ENCODE measurements at places on chromosomes 3 and 15.

DNA sequence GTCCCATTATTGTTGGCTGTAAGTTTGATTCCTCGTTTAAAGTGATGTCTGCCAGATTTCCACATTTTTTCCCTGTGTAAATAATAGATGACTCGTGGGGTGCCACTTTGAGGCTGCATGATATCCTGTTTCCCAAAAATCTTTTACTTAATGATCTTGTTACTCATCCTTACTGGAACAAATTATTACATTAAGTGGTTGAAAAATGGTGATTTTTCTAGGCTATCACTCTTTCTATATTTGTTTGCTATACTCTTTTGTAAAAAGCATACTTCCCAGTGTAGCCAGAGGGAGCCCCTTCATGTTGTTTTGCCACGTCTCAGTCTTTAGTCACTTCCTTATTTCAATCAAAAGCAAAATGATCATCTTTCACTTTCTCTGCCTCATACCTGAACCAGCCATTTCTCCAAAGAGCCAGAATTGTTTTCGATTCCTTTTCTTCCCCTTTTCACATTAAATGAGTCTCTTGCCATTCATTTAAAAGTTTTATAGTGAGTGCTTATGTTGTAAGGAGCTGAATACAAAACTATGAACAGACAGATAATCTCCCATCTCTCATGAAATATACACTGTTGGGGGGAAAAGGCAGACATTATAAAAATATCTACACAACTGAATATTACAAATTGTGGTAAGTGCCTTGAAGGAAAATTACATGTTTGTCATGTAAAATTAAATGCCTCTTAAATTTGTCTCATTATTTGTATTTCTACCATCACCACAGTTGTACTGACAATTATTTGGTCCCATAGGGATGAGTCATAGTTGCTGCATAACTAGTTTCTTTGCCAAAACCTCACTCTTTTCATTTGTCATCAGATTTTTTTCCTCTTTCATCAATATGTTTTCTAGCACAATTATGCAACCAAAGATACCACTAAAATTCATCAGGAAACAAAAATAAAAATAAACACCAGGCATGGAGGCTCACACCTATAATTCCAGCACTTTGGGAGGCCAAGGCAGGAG lies 41.5 kb downstream of the ADGRG7 start:
- peak; percentile 11 for DNase-seq

DNA sequence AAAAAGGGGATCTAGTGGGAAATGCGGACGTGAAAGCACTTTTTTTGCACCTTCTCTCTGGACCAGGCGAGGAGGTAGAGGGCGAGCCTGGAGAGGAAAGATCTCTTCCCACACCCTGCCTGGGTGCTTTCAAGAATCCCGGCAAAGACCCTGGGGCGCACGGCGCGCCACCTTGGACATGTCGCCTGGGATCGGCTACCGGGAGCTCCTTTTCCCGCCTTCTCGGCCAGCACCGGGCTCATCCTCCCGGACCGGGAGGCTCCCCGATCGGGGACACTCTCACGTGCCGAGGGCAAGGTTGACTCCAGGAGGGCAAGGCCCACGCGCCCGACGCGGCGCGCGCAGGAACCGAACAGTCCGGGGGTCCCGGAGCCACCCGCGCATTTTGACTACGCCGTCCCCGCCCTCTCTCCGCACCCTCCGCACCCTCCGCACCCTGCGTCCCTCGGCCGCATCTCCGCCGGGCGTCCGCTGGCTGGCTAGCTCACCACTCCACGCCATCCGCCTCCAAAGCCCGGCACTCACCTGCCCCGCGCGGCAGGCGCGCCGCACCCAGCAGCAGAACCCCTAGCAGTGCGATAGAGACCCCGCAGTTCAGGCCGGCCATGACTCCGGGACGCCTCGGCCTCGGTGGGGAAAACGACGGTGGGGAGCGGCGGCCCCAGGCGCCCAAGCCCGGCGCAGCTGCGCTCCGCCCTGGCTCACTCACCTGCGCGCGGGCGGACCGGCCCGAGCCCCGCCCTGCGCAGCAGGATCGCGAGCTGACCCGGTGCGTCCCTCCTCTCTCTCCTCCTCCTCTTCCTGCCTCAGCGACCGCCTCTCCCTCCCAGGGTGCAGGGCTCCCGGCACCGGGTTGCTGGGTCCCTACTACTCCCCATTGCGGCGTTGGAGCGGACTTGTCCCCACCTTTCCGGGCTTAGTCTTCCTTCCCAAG lies at the start of gene CDCP1:
TSS of gene CDCP1 (minus strand) at position 698 of the 934 bp plus-strand sequence. CDS start at position 607, 91 bp downstream.
- no peak for DNase-seq

GRCh38 chr15:56040081-56041035 lies 46.9 kb upstream of the NEDD4 start:
- no peak for DNase-seq

DNA sequence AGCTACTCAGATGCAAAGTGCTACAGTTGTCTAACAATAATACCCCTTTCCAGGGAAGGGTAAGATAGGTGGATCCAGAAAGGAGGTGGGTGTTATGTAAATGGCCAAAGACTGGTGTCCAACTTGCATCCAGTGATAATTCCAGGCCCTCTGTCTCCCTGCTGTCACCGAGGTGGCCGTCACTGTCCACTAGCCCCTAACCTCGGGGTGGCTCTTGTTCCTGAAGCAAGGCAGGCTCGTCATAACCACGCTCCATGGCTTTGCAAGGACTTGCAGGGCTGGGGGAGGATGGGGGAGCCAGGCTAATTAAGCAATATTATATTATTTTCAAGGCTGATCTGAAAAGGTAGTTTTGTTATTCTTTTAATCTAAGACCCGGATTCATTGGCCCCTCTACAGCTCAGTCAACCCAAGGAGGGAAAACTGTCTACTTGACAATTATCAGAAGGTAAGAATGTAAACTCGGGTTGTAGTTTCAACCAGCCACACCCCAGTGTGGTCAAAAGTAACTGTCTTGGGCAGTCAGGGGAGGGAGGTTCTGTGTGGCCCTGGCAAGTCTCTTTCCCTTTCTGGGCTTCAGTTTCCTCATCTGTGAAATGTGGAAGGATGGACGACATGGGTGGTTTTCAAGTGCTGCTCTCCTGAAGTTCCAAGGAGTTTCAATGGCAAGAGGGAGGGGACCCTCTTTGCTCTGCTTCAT lies 220.1 kb upstream of the BHLHE40 start:
- DNase-seq = no peak

DNA sequence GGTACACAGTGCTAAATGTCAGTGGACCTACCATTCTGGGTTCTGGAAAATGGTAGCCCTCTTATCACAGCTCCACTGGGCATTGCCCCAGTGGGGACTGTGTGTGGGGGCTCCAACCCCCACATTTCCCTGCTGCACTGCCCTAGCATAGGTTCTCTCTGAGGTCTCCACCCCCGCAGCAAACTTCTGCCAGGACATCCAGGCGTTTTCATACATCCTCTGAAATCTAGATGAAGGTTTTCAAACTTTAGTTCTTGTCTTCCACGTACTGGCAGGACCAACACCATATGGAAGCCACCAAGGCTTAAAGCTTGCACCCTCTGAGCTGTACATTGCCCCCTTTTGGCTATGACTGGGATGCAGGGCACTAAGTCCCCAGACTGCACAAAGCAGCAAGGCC lies 788.2 kb upstream of the ALCAM start:
- no peak for DNase-seq

DNA sequence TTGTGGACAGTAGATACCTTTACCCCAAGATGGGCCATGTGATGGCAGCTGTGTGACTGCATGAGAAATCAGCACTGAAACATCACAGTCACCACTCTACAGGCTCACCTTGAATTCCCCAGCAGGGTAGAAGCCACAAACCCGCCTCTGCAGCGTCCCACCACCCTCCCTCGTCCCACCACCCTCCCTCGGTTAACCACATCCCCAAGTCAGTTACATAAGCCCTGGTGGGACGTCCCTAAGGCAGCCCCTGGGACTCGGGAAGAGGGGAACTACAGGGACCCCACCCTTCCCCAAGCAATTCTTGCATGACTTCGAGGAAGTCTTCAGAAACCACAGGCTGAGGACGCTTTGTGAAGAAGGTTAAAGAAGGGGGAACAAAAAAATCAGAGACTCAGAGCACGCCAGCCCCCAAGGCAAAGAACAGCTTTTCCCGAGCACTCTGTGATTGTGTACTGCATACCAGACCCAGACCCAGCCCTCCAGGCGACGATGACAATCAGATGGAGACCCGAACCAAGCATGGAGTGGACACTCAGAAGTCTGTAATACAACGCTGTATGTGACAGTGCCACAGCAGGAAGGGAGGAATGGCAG lies 60.5 kb downstream of the SH3BP5 start:
- peak; percentile 50 for DNase-seq

DNA sequence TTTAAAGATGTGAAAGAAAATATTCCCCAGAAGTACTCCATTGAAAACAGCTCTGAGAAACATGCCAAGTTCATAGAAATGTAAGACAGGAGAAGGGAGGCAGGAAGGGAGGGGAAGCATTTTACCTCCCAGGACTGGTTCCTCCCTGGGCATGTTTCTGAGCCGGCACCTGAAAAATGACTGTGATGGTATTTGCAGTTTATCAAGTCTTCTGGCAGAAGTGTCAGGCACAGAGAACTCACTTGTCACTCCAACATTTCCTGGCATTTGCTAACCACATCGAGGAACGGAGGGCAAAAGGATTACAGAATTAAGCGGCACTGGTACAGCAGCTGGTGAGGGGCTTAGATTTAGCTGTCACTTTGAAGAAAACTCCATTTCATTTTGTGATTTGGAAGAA lies 1054.0 kb downstream of the TUSC7 start:
- no peak for DNase-seq

- no peak for DNase-seq
Measured at GRCh38 chr3:101043687-101044078, 50.5 kb upstream of the ABI3BP start.

DNA sequence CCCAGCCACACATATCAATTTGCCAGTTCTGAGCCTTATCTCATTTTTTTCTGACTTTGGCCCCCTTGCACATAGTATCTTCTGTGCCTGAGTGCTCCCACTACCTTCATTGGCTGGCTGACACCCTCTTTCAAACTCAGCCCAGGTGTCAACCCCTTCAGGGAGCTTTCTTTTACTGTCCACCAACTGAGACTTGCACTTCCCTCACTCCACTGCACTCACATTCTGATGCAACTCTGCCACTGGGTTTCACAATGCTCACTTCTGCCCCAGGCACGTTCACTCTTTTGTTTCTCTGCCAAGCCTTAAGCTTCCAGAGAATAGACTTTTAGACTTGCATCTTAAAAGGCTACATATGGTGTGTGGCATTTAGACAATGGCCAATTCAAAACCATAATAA lies 101.5 kb upstream of the CBLB start:
- DNase-seq = no peak

GRCh38 chr15:48696627-48697312 lies 51.3 kb upstream of the FBN1 start:
- no peak for DNase-seq

- no peak for DNase-seq
Measured at GRCh38 chr15:40618023-40618422, 24.0 kb downstream of the KNL1 start.

DNA sequence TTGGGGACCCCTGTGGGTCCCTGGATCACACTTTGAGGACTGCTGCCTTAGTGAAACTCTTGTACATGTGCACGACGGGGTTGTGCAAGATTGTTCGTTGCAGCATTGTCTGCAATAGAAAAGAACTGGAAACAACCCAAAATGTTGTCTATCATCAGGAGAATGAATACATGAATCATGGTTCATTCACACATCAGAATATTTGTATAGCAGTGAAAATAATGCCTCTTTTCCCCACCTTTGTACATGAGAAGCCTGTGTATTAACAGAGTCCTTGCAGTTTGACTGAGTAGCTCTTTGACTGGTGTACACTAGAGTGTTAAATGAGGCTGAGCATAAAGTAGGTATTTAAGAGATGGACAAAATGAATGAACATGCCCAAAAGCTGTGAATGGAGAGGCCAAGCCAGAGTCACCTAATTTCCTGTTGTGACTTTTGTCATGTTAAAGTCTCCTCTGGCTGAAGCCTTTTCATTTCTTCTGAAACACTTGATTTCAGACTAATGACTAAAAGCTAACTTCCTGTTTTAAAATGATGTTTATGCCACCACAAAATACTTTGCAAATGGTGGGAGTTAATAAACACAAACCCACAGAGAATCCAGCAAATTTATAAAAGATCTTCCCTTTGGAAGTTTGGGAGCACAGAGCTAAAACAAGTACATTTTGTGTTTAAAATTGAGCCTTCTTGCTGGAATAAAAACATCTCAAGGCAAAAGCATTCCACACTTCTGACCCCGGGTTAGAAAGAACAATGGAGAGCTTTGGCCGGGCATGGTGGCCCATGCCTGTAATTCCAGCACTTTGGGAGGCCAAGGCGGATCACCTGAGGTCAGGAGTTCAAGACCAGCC lies 20.6 kb upstream of the USP3 start:
- DNase-seq = no peak

DNA sequence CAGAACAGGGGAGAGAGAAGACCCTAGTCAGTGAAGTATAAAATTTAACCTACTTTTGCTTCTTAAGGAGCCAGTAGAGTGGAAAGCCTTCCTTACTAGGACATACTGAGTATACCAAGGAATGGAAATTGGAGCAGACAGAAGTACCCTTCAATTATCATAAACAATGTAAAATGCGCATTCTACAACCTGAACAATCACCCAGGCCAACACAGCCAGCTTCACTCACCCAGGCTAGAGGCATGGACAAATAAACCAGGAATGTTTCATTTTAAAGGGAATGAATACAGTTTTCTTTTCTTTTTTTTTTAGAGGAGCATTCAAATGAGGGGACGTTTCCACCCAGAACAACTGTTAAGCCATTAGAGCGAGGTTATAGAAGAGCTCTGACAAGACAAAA lies 41.9 kb upstream of the PLXND1 start:
- no peak for DNase-seq

DNA sequence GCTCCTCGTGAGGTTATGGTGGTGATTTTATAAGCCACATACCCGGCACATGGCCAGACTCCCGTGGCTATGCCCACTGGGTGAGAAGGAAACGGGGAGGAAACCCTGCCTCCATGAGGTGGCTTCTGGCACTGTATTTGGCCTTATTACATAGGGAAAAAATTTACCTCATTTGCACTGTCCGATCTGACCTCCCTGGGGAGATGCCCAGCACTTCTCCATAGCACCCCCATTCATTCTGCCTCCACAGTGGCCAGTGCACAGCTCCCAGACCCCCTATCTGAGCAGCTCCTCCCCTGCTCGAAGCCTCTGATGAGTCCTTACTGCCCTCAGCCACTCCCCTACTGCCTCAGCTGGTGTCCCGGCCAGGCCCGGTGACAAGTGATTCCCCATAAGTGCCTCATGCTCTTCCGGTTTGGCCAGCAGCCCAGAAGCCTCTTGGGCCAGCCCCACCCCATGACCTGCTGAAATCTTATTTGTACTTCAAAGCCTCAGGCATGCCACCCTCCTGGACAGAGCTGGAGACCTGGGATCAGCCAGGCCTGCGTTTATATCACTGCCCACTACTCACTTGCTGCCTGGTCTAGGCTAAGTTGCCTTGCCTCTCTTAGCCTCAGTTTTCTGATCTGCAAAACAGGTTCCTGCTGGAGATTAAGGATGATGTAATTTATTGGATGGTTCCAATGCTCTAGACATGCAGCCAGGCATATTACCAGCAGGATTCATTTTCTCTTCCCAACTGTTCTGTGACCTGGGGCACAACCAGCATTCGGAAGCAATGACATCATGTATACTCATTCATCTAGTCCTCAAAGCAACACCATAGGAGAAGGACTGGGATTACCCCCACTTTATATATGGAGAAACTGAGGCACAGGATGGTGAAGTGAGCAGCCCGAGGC lies 30.6 kb upstream of the SLC6A6 start:
- DNase-seq = peak; percentile 53
